Stimulated activated effector memory CD8-positive, alpha-beta T cell treated with anti-CD3 and anti-CD28 coated beads, Interleukin-12 subunit alpha, Interleukin-12 subunit beta, amount 100 ng/mL, for 72 hours (primary cell): ENCODE measurements at places on chromosomes 1 and 21.
A peak's percentile ranks its signal among the peaks of the same experiment; 100 is the strongest.

- DNase-seq, result no peak
These were observed 19.3 kb upstream of the DDAH1 start for GRCh38 chr1:85484264-85484663.

- DNase-seq, result no peak
These were observed 27.8 kb downstream of the RALGPS2 start for GRCh38 chr1:178752891-178753290.

- no peak for DNase-seq
These were observed 628.2 kb downstream of the PTPRU start for GRCh38 chr1:29864431-29865022.

DNA sequence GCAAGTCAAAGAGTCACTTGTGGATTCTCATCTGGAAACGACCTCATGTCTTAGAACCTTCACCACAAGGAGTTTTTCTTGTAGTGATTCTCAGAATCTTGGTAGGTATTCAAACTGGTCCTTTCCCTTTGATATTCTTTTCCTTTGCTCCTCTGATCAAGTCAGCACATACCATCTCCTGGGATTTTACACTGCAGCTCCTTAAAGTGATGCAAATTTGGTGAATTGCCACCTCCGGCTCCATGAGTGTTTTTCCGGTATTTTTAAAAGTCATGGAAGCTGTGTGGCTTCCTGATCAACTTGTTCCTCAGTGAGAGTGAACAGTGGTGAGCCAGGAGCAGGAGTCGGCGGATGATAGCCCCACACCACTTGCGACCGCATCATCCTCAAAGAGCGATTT, 182.1 kb upstream of the DAB1 start:
- DNase-seq, result no peak

- DNase-seq, result no peak
These were observed 101.1 kb downstream of the ZP4 start for GRCh38 chr1:237789619-237790018.

DNA sequence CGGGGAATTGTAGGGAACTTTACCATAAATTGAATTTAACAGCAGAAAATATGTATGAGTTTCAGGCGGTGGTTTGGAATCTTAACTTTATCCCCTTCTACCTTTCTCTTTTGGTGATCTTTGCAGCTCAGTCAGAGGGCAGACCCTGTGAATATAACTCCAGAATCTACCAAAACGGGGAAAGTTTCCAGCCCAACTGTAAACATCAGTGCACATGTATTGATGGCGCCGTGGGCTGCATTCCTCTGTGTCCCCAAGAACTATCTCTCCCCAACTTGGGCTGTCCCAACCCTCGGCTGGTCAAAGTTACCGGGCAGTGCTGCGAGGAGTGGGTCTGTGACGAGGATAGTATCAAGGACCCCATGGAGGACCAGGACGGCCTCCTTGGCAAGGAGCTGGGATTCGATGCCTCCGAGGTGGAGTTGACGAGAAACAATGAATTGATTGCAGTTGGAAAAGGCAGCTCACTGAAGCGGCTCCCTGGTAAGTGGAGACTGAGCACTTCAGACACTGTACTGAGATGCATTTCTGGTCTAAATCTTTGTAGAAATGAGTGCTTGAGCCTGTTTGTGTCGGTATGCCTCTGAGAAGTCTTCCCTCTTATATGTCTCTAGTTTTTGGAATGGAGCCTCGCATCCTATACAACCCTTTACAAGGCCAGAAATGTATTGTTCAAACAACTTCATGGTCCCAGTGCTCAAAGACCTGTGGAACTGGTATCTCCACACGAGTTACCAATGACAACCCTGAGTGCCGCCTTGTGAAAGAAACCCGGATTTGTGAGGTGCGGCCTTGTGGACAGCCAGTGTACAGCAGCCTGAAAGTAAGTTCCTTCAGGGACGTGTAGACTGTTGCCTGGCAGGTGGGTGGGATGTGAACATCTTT, 1.5 kb downstream of the CCN1 start:
- no peak for DNase-seq

GRCh38 chr1:39576016-39576657, 453 bp downstream of the PABPC4 start:
- no peak for DNase-seq

- peak; percentile 54 for DNase-seq
These were observed at the start of gene FHAD1 for GRCh38 chr1:15246960-15247614. TSS of gene FHAD1 (plus strand) at chr1:15247223. CDS start at chr1:15251785, 4,562 bp downstream.

GRCh38 chr1:221972276-221973235, 230.7 kb upstream of the DUSP10 start:
- no peak for DNase-seq

- no peak for DNase-seq
These were observed 11.2 kb upstream of the RAP1GAP start for GRCh38 chr1:21680381-21680780.

- DNase-seq, result no peak
These were observed 7.3 kb downstream of the KCNH1 start for GRCh38 chr1:211126622-211127021.

- no peak for DNase-seq
These were observed 574.7 kb upstream of the ZP4 start for GRCh38 chr1:238465449-238465848.

- no peak for DNase-seq
These were observed 1.5 kb downstream of the MX1 start for GRCh38 chr21:41427556-41427955.

DNA sequence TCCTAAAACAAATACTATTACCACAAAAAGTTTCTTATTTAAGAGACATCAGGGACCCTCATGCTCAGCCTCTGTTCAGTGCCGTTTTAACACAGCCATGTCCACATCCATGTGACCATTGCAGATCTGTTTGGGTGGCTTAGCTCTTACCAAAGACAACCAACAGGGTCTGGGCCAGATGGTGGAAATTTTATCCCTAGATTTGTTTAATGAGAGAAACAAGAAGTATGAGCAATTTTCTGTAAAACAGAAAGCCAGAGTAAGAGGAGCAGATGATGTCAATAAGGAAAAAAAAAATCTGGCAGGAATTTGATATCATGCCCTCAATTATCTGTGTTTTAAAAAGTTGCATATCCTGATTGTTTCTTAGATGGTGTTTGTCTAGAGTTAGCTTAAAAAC, 299.9 kb downstream of the TM2D1 start:
- DNase-seq, result no peak

- peak; percentile 41 for DNase-seq
These were observed 1.0 kb upstream of the HP1BP3 start for GRCh38 chr1:20787840-20788795.

DNA sequence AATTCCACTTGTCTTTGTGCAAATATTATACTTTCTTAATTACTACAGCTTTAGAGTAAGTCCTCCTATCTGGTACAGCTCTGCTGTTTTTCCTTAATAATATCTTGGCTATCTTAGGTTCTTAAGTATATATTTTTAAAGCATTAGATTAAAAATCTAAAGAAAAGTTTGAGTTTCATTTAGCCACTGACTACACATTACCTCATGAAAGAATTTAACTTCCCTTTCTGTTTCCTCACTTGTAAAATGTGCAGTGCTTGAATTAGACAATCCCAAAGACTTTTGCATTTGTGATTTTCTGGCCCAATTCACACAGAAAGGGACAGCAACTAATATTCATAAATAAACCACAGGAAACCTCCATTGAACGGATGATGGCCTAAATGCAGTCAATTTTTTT, 126.4 kb upstream of the SAMSN1 start:
- DNase-seq, result no peak

DNA sequence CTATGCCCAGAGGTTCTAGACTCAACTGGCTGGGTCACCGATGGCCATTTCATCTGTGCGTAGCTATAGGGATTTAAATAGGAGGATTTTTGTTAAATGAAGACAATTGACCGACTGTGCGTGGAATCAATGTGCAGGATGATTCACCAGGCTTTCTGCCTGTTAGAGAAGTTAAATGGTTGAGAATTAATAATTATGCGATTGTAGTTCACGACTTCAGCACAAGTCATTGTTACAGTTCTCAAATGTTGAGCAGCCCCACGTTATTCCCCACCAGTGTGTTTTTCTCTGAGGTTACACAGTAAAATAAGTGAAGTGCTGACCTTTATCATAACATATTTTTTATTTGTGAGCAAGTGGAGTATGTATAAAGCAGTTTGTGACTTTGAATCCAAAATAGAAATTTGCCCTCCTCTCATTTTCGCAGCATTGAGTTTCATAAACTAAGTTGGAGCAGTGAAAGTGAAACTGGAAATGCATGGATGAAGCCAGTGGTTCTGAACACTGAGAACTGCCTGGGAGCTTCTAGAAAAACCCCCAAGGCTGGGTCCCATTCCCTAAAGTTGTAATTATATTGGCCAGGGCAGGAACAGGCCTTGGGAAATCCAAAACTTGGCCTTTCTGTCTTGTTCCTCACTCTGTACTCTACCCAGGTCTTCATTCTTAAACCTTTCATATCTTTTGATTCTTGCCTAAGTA, 102.6 kb downstream of the GALNT2 start:
- no peak for DNase-seq

DNA sequence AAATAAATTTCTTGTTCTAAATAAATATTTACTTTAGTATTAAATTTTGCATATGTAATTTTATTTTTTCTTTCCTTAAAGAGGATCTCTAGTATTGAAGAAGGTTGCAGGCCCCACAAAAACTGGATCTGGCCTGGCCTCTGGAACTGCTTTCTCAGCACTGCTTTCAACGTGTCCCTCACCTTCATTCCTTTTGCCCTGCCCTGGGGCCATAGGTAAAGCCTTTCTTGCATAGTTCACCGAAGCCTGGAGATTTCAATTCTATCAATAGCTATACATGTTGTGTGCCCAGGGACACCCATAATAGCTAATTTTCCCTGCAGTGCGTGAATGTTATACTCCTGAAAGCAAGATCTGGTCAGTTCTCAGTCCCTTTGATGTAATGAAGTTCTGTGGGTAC, 12.0 kb upstream of the GPR137B start:
- DNase-seq, result no peak

DNA sequence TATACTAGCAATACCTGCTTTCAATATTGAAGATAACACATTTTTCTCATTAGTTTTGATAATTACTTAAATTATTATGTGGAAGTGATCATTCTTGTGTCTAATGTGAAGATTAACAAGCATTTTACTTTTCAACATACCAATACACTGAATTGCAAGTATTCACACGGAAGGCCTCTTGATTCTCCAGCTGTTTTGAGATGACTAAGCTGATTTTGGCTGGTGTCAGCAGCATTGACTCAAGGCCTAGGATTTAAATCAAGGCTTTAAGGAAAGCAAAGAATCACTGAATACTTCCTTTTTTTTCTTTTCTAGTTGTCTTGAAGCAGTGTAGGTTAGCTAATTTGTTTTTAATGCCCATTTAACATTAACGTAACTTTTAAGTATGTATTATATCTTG, 373.7 kb downstream of the SRGAP2C start:
- DNase-seq, result no peak

GRCh38 chr1:3747522-3747848, 4.8 kb upstream of the CCDC27 start:
- DNase-seq, result no peak

DNA sequence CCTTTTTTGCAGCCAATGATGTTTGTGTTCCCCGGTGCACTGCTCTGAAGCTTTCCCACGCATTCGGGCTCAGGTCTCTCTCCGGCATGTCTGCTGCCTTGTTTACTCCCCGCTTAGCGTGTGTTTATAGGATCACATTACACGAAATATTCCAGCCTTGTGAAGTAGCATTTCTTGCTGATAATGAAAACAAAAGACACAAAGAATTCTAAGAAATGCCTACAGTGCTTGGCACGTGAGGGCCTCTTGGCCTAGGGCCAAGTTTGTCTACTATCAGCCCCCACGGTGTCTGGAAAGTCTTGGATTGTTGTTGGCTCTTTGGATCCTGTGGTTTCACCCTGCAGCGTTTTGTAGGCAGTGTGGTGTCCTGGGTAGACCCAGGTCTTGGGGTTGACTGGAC, 11.2 kb upstream of the GSTM4 start:
- no peak for DNase-seq

GRCh38 chr1:220170836-220171526, 77.0 kb downstream of the IARS2 start:
- no peak for DNase-seq

GRCh38 chr1:109273570-109274288, 9.2 kb downstream of the PSRC1 start:
- no peak for DNase-seq

GRCh38 chr1:210938416-210938925, 195.5 kb downstream of the KCNH1 start:
- DNase-seq, result no peak

- DNase-seq, result no peak
These were observed 107.9 kb downstream of the S1PR1 start for GRCh38 chr1:101344745-101345144.

DNA sequence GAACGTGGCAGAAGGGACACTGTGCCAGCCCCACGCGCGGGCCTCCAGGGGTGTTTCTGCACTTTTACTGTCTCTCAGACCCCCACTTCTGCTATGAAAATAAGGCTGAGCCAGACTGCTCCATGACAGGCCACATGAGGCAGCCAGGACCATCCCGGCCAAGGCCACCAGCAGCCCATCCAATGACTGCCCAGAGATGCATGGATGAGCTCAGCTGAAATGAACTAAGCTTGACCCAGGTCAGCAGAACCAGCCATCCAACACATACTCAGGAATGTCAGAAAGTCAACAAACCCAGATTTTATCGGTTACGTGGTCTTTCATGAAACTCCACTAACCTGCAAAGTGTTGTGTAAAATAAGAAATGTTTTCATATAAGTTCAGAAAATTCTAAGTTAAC, 51.2 kb downstream of the CCDC185 start:
- DNase-seq, result no peak

- DNase-seq, result no peak
These were observed 176.1 kb upstream of the CSF3R start for GRCh38 chr1:36658838-36659237.

- no peak for DNase-seq
These were observed 2.3 kb downstream of the AGPAT3 start for GRCh38 chr21:43867332-43867703.

DNA sequence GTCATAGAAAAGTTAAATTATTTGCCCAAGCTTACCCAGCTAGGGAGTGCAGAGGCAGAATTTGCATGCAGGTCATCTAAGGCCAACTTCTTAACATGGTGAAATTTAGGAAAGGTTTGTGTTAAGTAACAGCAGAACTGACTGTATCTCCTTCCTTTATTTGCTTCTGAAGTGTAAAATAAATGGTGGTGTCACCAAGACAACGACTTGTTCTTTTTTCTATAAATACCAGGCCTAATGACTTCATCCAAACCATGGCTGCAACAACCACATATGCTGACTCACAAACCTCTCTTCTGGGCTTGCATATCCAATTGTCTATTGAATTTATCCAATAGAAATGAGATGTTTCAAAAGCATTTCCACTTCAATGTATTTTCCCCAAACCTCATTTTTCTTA, 19.1 kb downstream of the COL24A1 start:
- DNase-seq, result no peak

GRCh38 chr1:19156676-19157075, 53.4 kb downstream of the UBR4 start:
- no peak for DNase-seq

DNA sequence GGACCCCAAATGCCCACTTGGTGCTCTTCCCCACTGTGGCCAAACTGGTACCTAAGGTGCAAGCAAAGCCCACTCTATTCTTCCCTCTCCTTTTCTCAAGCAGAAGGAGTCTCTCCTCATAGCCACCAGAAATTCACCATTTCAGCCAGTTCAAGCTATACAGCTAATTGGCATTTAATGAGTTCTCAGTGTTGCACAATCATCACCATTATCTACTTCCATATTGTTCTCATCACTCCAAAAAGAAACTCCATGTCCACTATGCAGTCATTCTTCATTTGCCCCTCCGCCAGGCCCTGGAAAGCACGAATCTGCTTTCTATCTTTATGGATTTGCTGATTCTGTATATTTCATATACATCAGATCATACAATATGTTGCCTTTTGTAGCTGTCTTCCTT, 9.9 kb upstream of the ATG4C start:
- no peak for DNase-seq
